ENCODE measurements at places on chromosomes 7 and 10. TPM values are rescaled to one million over a fixed set of nuclear protein-coding genes. Genes with fewer than 3 reads are reported as not detected.

The EPO gene
- total RNA-seq: 6.4 TPM

The LRRC18 gene
- not detected for total RNA-seq

The RRP12 gene
- total RNA-seq: 7.0 TPM

The DNAJC12 gene
- total RNA-seq: 14.3 TPM

- no peak for DNase-seq
Measured at GRCh38 chr10:124152139-124153022, 59.0 kb upstream of the CHST15 start.

- no peak for DNase-seq
Measured at GRCh38 chr7:46290374-46291049, 369.4 kb upstream of the IGFBP3 start.

GRCh38 chr10:70232859-70233108 is 445 bp downstream of the PPA1 start:
- DNase-seq: no peak

GRCh38 chr10:104690101-104690500 is 49.0 kb downstream of the SORCS3 start:
- no peak for DNase-seq

DNA sequence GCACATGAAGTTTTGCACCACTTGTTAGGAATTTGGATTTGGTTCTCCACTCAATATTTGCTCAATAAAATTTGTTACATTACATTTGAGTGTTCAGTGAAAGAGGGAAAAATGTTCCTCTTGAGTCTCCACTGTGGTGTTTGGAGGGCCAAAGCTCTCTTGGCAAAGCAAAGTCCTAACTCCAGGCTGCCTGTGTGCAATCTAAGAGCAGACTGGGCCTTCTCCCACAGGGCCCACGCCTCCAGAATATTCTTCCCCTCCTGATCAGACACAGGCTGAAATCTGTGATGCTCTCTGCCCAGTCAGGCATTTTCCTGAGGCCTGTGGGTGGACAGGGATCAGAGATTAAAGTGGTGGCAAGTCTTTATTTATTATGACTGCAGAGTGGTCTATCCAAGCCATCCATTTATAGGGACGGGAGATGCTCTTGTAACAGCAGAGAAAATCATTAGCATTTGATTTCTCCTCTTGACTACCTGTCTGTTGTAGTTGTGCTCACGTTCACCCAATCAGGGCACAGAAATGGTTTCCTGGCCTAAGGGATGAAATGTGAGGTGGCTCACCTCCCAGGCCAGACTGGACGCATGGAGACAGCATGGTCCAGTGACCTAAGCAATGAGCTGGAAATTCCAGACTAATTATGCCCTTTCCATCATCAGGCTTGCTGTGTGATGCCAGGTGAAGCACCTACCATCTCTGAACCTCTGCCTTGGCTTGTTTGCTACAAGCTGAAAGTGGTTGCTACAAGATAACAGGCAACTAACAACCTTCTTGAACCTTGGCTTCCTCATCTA is 147.1 kb upstream of the NRBF2 start:
- no peak for DNase-seq

DNA sequence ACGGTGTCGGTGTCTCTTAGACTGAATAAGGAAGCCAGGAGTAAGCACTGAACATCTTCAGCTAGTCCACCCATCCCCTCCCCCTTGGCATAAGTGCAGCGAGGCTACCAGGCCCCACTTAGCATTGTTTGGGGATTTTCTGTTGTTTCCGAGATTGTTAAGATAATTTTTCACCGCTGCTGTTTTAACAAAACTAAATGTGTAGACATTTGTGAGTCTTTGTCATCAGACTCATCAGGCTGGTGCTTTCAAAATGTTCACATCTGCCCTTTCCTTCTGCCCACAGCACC is 21.0 kb upstream of the GOT1 start:
- DNase-seq: no peak

DNA sequence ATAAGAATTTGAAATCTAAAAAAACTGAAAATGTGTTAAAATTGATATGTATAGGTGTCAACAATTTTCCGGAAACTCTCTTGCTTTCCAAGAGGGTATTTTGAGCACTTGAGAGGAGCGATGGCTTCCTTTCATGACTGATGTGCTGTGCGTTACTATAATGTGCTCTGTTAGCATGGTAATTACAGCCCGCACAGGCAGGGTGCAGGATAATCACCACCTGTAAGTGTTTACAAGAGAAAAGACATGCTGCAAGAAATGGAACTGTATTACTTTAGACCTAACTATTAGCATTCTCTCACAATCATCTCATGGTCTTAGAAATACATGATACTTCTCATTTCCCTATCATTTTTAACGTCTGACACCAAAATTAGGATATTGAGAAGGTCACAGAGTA is 92.4 kb upstream of the ADARB2 start:
- DNase-seq: no peak

GRCh38 chr10:60679388-60679990 is 98.8 kb upstream of the CDK1 start:
- no peak for DNase-seq

DNA sequence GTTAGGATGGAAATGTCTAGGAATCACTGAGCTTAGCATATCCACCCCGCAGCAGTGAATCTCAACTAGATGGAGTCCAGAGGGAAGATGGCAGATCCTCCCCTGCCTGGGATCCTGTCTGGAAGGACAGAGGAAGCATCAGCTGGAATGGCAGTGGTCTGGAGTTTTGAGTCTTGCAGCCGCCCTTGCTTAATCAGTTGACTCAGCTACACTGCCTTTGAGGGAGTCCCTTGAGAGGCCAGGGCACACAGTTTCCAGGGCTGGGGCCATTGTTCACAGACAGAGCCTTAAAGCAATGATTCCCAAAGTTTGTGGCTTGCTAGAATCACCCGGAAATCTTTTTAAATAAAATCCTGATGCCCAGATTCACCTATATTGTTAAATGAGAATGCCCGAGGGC is 128.1 kb downstream of the NT5C2 start:
- DNase-seq: no peak

GRCh38 chr10:119371704-119372663 is 164.6 kb downstream of the GRK5 start:
- DNase-seq: no peak
